A172 (cell line): ENCODE measurements at places on chromosomes 3 and 15. TPM values are rescaled to one million over a fixed set of nuclear protein-coding genes. Genes with fewer than 3 reads are reported as not detected.

GRCh38 chr15:94026458-94027304 is 204.7 kb upstream of the MCTP2 start:
- DNase-seq, result peak; percentile 91

PXYLP1 gene
- 5.6 TPM in 2 replicates for total RNA-seq

GRCh38 chr3:66394753-66395249 is 106.0 kb downstream of the LRIG1 start:
- DNase-seq, result no peak

DNA sequence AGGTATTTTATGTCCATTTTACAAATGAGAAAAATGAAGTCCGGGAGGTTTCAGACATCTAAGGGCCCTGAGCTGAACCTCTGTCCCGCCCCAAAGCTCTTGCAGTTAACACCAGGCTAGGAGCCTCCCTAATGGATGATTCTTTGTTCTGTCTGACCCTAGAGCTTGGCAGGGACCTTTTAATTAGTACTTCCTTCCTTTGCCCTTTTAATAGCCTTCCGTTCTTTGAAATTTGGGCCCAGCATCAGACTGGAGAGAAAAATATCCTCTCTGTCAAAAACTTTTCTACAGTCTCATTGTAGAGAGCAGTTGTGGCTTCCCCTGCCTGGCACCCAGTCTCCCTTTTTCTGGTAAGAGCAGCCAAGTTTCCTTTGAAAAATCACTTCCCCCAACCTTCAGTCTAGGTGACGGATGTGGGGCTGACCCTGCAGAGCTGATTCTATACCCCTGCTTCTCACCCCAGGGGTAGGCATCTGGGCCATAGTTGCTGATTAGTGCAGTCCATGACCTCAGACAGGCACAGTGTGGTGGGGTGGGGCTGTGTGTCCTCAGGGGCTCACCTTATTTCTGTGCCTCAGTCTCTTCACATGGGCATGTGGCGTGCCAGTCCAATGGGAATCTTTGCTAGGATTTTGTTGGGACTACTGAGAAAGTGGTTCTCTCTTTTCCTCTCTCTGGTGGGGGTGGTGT is 220.4 kb downstream of the ADAMTS9 start:
- DNase-seq, result no peak

AADAC gene
- total RNA-seq, result 2.3 and 2.8 TPM in 2 replicates

DNA sequence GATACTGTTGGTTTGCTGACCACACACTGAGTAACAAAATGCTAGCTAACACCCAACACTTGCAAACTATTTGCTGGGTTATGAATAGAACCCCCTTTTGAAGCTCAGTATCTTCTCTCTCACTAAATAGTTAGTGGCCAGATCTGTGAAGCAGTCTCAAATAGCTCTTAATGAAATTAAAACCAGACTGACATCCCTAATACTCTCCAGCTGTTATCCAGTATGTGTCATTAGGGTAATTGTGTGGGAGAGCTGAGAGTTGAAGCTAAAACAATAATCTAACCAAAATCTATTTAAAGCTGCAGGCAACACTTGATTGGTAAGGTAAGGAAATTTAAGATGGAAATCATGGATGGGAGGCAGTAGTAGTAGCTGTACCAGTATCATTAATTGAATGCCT is 110.4 kb upstream of the RORA start:
- no peak for DNase-seq

DNA sequence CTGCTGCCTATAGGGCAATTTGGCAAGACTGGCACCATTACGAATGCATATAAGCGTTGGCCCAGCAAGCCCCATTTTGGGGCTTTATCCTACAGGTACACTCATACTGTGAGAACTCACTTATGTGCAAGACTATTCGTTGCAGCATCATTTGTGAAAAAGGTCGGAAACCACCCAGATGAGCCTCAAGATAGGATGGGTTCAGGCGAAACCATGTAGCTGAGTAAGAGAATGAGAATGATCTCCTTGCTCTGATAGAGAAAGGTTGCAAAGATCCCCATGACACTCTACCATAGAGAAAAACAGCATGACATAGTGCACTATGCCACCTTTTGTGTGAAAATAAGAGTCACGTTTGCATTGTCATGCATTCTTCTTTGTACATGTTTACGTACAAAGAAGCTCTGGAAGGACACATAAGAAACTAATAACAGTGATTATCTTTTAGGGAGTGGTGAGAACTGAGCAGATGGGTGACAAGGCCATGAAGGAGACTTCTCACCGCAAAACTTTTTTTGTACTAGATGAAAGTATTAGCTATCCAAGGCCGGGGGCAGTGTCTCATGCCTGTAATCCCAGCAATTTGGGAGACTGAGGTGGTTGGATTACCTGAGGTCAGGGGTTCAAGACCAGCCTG is 50.0 kb downstream of the RHCG start:
- DNase-seq, result no peak

PIGZ gene
- total RNA-seq, result 0.59 and 3.2 TPM in 2 replicates

BFSP2 gene
- not detected in 2 replicates for total RNA-seq

DNA sequence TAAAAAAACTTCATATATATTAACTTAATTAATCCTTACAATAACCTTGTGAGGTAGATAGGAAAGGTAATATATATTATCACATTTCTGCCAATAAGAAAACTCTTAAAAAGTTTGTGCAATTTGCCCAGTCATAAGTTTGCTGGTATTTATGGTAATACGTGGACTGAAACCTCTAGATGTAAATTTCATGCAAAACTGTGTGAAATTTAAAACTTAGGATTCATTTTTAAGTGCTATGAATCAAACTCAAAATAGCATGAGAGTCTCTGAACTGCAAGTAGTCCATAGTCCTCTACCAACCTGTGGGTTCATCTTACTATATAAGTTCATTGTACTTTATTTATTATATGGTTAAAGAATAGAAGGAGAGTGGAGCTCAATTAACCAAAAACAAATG is 56.4 kb downstream of the ZBTB20 start:
- no peak for DNase-seq

DNA sequence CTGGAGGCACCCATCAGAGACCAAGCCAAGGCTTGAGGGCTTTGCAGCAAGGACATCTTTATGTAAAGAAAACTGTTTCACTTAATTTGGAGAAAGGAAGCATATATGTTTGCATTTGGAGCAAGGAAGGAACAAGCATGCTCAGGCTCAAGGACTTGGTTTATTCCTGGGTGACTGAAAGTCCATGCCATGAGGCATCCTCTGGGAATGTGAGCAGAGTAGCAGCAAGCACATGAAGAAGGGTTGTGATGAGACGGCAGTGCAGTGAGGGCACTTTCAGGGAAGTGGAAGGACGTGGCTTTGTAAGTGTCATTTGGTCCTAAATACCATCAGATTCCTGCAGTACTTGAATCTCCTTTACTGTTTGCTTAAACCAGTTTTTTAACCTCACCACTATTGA is 26.8 kb downstream of the POLG start:
- DNase-seq, result no peak

DNA sequence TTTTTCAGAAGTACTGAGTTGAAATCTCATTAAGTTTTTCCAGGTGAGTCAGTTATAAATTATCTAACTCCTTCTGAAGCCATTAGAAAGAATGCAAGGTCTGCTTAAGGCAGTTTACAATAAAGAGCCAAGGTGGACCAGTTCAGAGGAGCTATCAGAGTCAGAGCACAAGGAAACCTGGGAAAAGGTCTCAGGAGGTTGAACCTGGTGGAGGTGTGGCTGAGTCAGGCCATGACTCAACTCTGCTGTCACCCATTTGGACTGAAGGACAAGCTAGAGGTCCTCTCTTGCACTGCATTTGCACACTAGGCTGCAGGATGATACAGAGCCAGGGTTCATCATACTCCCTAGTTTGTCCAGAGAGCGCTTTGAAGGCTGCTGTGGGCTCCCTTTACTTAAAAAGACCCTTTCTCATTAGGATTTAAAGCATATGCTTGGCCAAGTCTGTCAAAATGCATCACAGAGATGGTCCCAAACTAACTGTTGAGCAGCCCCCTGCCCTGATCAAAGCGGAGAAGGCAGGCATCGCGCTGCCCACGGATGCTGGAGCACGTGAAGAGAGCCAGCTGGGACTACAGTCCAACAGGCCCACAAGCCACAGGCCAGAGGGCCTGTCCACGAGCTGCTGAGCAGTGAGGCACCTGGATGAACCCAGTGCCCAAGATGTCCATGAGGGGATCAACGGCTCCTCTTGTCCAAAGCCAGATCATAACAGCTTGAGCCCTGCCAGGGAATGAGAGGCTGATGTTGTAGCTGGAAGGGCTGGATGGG is 26.0 kb upstream of the MRPS22 start:
- DNase-seq, result peak; percentile 19

BLM gene
- 16.6 and 18.1 TPM in 2 replicates for total RNA-seq

- DNase-seq, result peak; percentile 22
Observed at GRCh38 chr15:55407498-55408011, 604 bp downstream of the CCPG1 start.

- peak; percentile 23 for DNase-seq
Observed at GRCh38 chr3:24683633-24684384, 189.2 kb upstream of the THRB start.
